A549 treated with RU486 at 1 μM for 4 hours (cell line): ENCODE measurements at places on chromosomes 1 and 21. TPM values are rescaled to one million over a fixed set of nuclear protein-coding genes. Genes with fewer than 3 reads are reported as not detected.

Gene MATN1
- 0.05 to 0.32 TPM (median 0.29 TPM) in 3 of 5 replicates, not detected in the others for total RNA-seq

Gene REN
- total RNA-seq = not detected in 5 replicates

Gene HFM1
- total RNA-seq = 0.09 TPM in 1 of 5 replicates, not detected in the others

Gene RRP15
- total RNA-seq = 25.6 to 29.5 TPM (median 29.3 TPM) in 5 replicates

Gene C1orf21
- total RNA-seq = 7.4 to 11.2 TPM (median 9.1 TPM) in 5 replicates

Gene FTCD
- not detected in 5 replicates for total RNA-seq

Gene CDK18
- total RNA-seq = 0.70 to 1.3 TPM (median 0.90 TPM) in 5 replicates

Gene ADGRL4
- total RNA-seq = not detected in 5 replicates

Gene SHISA4
- total RNA-seq = 11.4 to 20.1 TPM (median 17.0 TPM) in 5 replicates

Gene PARK7
- 330 to 442 TPM (median 347 TPM) in 5 replicates for total RNA-seq

Gene NBPF6
- not detected in 5 replicates for total RNA-seq

Gene RXFP4
- not detected in 5 replicates for total RNA-seq

Gene KRTAP11-1
- total RNA-seq = not detected in 5 replicates

Gene TNFRSF1B
- total RNA-seq = 0.45 to 0.69 TPM (median 0.60 TPM) in 5 replicates

Gene TAL1
- total RNA-seq = 0.03 TPM in 1 of 5 replicates, not detected in the others

Gene SELE
- not detected in 5 replicates for total RNA-seq

Gene TNFAIP8L2
- total RNA-seq = not detected in 5 replicates

Gene TRIM67
- total RNA-seq = 0.10 to 0.32 TPM (median 0.19 TPM) in 5 replicates

Gene LCE6A
- not detected in 5 replicates for total RNA-seq

Gene ZBTB8OS
- 33.1 to 49.6 TPM (median 42.5 TPM) in 5 replicates for total RNA-seq

Gene PRELP
- total RNA-seq = not detected in 5 replicates

Gene VASH2
- total RNA-seq = 2.6 to 3.8 TPM (median 3.5 TPM) in 5 replicates

Gene STIL
- 8.0 to 11.0 TPM (median 10.6 TPM) in 5 replicates for total RNA-seq

Gene GBP3
- 1.1 to 1.8 TPM (median 1.6 TPM) in 5 replicates for total RNA-seq

Gene SPATA17
- 2.7 to 3.9 TPM (median 2.8 TPM) in 5 replicates for total RNA-seq

Gene SOAT1
- 16.5 to 27.9 TPM (median 25.7 TPM) in 5 replicates for total RNA-seq

Gene FCRL1
- total RNA-seq = not detected in 5 replicates

Gene RBBP5
- 9.5 to 14.4 TPM (median 12.8 TPM) in 5 replicates for total RNA-seq

Gene LIN28A
- total RNA-seq = 0.03 TPM in 1 of 5 replicates, not detected in the others

Gene HPCAL4
- total RNA-seq = 0.22 to 0.35 TPM (median 0.28 TPM) in 5 replicates

Gene TDRD5
- total RNA-seq = 0.03 to 0.09 TPM (median 0.05 TPM) in 3 of 5 replicates, not detected in the others

Gene NTNG1
- not detected in 5 replicates for total RNA-seq

Gene SASS6
- total RNA-seq = 2.6 to 5.2 TPM (median 4.3 TPM) in 5 replicates

Gene BTF3L4
- total RNA-seq = 19.0 to 45.1 TPM (median 32.5 TPM) in 5 replicates

Gene SH2D5
- 12.4 to 19.2 TPM (median 16.3 TPM) in 5 replicates for total RNA-seq

Gene MTARC1
- total RNA-seq = 11.3 to 13.1 TPM (median 12.3 TPM) in 5 replicates

Gene KLHDC7A
- total RNA-seq = 1.1 to 1.6 TPM (median 1.3 TPM) in 5 replicates

Gene CAPN9
- total RNA-seq = not detected in 5 replicates

Gene LCE1C
- total RNA-seq = not detected in 5 replicates

Gene KRTCAP2
- 193 to 252 TPM (median 242 TPM) in 5 replicates for total RNA-seq

Gene AK5
- 6.5 to 10.9 TPM (median 7.8 TPM) in 5 replicates for total RNA-seq

Gene KRTAP21-2
- total RNA-seq = not detected in 5 replicates

Gene VAV3
- 0.79 to 2.1 TPM (median 1.3 TPM) in 5 replicates for total RNA-seq

Gene MPL
- 0.31 TPM in 1 of 5 replicates, not detected in the others for total RNA-seq

Gene FAM177B
- total RNA-seq = not detected in 5 replicates

Gene KIAA1614
- total RNA-seq = 0.26 to 1.1 TPM (median 0.92 TPM) in 5 replicates

Gene OR2L13
- not detected in 5 replicates for total RNA-seq

Gene MMEL1
- not detected in 5 replicates for total RNA-seq

Gene LAMB3
- 17.7 to 22.4 TPM (median 19.8 TPM) in 5 replicates for total RNA-seq

Gene C1orf56
- 4.7 to 8.8 TPM (median 7.3 TPM) in 5 replicates for total RNA-seq

Gene LAMTOR5
- total RNA-seq = 149 to 189 TPM (median 182 TPM) in 5 replicates

Gene INAVA
- total RNA-seq = 29.7 to 46.4 TPM (median 37.9 TPM) in 5 replicates
